ENCODE measurements at places on chromosomes 2 and 18.
A peak's percentile ranks its signal among the peaks of the same experiment; 100 is the strongest.

DNA sequence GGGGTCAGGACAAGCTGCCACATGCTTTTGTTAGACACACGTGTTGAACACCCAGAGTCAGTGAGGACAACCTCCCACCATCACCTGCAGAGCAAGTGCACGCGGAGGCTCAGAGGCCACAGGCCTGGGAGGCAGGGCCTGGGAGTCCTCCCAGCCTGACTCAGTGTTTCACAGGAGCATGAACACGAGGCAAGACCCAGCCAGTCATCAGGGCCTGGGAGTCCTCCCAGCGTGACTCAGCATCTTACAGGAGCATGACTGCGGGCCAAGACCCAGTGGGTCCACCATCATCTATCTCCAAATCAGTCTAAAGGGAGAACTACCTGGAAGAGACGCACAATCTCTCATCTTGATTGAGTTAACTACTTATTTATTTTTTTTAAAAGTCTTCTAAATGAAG, 112.6 kb upstream of the PXDN start:
- no peak for DNase-seq

DNA sequence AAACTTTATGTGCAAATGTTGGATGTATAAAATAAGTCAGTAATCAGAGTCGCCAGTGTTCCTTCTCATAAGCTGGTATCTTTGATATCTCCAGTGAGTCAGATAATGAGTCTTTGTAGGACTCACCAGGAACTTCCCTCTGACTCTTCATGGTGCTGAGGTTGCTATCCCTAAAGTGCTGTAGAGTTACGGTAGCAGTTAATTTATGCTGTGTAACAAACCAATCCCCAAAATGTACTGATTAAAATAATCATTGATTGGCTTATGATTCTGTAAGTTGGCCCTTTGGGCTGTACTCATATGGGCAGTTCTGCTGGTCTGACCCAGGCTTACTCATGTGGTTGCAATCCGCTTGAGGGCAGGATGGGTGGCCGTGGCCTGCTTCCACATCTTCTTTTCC, 43.8 kb downstream of the MAIP1 start:
- no peak for DNase-seq

GRCh38 chr2:10344105-10345066, 41.7 kb downstream of the HPCAL1 start:
- no peak for DNase-seq

DNA sequence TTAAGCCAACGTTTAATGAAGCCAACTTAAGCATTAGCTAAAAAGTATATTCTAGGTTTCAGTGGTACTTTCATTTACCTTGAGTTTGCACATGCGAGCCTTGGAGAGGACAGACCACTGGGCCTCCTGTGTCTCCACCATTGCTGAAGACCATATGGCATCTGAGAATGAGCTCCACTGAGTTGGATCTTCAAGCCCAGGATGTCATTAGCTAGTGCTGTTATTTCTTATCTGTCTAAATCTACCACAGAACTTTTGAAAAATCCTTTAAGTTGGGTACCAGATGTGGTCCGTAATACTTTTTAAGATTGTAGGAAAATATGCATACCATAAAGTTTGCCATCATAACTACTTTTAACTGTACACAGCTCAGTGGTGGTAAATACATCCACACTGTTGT, 161.8 kb downstream of the NCK2 start:
- DNase-seq, result no peak

DNA sequence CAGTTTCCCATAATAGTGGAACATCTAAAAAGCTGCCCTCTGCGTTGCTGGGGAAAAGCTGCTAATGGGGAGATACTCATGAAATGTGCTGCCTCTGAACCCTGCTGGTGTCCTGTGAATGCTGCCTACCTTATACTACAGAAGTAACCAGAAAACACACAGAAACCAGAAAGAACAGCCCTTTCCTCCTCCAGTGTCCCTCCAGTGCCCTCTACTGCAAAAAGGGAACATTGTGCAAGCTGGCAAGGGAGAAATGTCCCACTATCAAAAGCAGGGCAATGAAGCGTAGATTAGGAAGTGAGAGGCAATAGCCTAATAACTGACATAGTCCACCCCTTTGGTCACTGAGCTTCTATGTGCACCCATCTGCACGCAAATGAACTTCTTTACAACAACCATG, 162.7 kb upstream of the ETAA1 start:
- no peak for DNase-seq

DNA sequence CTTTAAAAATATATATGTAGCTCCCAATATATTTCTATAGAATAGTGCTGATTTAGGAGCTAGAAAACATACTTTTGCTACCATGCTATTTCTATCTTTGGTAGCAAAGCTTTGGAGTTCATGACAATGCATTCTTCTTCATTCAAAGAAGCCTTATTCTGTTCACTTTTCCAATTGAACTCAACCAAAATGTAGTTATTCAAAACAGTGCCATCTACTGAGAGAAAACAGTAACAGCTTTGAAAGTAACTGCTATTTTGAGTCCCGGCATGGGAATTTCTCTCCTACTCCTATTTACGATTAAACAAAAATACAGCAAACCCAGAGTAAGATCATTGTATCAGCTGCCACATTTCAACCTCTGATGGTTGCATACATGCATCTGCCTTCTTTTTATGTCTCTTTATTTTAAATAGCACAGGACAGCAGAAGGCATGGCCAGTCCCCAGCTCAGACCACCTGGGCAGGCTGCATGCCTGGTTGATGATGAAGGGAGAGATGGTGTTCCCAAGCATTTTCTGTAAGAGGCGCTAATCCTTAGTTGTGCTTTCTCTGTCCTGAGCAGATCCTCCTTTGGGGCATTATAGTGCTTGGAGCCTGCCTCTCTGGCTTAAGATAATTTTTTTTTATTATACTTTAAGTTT, 69.7 kb upstream of the SULT1C3 start:
- no peak for DNase-seq

DNA sequence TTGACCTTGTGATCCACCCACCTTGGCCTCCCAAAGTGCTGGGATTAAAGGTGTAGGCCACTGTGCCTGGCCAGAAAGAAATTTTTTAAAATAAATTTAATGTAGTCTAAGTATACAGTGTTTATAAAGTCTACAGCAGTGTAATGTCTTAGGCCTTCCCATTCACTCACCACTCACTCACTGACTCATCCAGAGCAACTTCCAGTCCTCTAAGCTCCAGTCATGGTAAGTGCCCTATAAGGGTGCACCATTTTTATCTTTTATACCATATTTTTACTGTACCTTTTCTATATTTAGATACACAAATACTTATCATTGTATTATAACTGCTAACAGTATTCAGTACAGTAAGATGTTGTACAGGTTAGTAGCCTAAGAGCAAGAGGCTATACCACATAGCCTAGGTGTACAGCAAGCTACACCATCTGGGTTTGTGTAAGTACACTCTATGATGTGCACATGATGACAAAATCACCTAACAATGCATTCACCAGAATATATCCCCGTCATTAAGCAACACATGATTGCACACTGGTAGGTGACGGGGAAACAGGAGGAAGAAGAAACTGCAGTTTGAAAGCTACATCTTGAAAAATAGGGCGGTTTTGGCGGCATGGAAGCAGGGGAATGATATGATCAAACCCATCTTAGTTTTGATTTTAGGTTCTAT, 105.1 kb upstream of the ITGB6 start:
- DNase-seq, result no peak

GRCh38 chr18:79445696-79446561, 50.2 kb downstream of the NFATC1 start:
- no peak for DNase-seq

DNA sequence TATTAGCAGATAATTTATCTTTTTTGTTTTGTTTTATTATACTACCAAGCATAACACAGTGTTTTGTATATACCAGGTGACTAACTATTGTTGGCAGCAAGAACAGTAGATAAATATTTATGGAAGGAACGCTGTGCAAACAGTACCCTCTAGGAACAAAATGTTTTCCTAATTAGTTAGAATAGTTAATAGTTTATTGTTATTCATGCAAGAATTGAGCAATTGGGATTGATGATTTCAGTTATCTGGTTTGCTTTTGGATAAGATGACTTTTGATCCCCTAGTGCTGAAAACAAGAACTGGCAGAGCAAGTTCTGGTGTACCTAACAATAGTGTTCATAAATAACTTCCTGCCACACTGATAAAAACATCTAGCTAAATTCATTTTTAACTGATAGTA, 323.3 kb downstream of the TGIF1 start:
- no peak for DNase-seq

DNA sequence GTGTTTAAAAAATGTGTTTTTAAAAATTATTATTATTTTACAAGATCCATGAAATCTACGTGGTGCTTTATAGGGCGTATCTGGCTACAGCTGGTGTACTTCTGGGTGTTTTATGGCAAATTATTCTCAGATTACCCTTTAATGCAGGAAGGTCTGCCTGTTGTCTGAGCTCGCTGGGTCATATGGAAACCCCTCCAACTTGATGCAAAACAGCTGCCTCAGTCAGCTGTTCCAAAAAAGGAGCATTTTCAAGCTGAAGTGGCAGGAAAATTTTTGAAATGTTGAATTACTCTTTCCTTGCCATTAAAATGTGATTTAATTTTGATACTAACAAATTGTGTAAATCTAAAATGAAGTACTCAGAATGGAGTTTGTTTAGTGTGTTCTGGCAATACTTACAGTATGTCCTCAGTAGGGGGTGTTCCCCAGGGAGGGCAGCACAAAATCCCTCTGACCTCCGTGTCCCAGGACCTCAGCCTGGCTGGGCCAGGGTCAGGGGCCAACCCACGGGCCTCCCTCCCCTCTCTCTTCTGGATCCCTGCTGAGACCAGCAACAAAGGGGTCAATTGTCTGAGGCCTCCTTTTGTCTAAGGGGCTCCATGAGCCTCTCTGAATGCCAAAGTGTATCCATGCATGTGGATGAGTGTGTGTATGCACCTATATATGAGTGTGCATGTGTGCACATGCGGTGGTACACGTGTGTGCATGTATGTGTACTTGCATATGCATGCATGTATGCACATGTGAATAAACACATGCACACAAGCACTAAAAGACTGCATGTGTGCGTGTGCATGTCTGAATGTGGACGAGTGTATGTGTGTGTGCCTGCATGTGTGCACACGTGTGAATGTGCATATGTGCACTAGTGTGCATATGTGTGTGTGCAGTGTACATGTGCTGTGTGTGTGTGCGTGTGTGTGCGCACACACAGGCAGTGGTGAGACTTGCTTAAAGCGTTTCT, 105.4 kb downstream of the ACOXL start:
- DNase-seq, result no peak

- peak; percentile 44 for DNase-seq
Observed at GRCh38 chr18:22711192-22711685, 221.9 kb upstream of the RBBP8 start.

GRCh38 chr2:101843471-101843870, 146.0 kb downstream of the MAP4K4 start:
- no peak for DNase-seq

- no peak for DNase-seq
Observed at GRCh38 chr2:231041061-231041689, 3.9 kb downstream of the C2orf72 start.

- DNase-seq, result no peak
Observed at GRCh38 chr18:51171625-51172259, 25.7 kb downstream of the MEX3C start.

- DNase-seq, result no peak
Observed at GRCh38 chr18:63098018-63098981, 221.3 kb downstream of the BCL2 start.

- no peak for DNase-seq
Observed at GRCh38 chr18:41371156-41372045, 583.6 kb upstream of the PIK3C3 start.

- DNase-seq, result no peak
Observed at GRCh38 chr2:69774984-69775982, 33.3 kb downstream of the ANXA4 start.

GRCh38 chr2:74908748-74909444, 49.5 kb upstream of the POLE4 start:
- DNase-seq, result no peak

DNA sequence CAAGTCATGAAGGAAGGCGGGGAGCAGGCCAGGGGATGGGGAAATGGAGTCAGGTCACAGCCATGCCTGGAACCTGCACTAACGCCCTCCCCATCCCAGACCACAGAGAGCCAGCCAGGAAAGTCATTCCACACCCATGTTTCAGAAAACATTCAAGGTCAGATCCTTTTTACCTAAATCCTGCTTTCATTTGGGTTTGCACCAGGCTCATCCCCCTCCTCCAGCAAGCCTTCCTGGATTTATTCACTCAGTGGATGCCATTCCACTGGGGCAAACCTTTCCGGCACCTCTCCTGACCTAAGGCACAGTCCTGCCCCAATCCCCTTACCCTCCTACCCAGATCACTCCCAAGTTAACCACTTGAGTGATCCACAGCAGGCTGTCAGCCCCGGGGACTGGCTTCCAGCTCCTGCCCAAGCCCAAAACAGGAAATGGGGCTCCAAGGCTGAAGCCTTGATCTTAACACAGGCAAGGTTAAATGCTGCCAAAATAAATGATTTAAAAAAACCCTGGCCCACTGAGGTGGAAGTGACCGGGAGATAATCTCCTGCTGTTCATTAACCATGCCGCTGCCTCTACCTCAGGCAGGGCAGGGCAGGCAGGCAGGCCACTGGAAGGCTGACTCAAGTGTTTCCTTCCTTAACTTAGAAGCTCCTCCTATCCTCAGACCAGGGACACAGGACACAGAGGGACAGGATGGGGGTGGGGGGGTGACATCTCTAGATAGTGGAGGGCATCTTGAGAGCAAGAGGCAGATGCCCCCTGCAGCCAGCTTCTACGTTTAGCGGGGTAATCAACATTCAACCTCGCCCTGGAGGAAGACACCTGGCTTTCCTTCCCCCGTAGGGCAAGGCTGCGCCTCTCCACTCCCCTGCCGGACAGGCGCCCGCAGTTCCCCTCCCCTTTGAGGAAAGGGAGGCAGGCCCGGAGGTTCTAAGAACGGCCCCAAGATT, 1.4 kb downstream of the RAB11FIP5 start:
- no peak for DNase-seq

DNA sequence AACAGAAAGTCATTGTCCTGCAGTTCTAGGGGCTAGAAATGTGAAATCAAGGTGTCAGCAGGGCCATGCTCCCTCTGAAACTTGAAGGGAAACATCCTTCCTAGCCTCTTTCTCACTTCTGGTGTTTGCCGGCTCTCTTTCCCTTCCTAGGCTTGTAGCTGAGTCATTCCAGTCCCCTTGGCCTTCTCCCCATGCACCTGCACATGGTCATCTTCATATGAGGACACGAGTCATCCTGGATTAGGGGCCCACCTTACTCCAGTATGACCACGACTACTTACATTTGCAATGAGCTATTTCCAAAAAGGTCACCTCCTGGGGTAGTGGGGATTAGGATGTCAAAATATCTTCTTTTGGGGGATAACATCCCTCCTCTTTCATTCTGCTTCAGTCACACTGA, 168.5 kb upstream of the CXCR4 start:
- DNase-seq, result no peak

GRCh38 chr18:60746491-60746890, 373.9 kb upstream of the MC4R start:
- DNase-seq, result no peak
